HFFc6 (cell line): ENCODE measurements at places on chromosomes 6 and 20.

DNA sequence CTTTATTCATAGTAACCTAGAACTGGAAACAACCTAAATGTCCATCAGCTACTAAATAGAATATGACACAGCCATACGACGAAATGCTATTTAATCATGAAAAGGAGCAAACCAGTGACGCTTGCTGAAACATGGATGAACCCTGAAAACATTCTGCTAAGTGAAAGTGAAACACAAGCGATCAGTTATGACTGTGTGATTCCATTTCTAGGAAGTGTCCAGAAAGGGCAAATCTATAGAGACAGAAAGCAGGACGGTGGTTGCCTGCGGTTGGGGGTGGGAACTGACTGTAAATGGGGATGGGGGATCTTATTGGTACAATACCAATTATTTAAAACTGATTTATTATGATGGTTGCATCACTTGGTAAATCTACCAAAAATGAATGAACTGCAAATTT is 126.8 kb downstream of the IPCEF1 start:
- DNase-seq, result no peak

- no peak for DNase-seq
Measured at GRCh38 chr6:109050447-109051102, 44.1 kb downstream of the SESN1 start.

GRCh38 chr20:30815577-30816181 is 441.8 kb upstream of the DEFB115 start:
- no peak for DNase-seq

- no peak for DNase-seq
Measured at GRCh38 chr20:45796337-45797065, 4.7 kb downstream of the DNTTIP1 start.

DNA sequence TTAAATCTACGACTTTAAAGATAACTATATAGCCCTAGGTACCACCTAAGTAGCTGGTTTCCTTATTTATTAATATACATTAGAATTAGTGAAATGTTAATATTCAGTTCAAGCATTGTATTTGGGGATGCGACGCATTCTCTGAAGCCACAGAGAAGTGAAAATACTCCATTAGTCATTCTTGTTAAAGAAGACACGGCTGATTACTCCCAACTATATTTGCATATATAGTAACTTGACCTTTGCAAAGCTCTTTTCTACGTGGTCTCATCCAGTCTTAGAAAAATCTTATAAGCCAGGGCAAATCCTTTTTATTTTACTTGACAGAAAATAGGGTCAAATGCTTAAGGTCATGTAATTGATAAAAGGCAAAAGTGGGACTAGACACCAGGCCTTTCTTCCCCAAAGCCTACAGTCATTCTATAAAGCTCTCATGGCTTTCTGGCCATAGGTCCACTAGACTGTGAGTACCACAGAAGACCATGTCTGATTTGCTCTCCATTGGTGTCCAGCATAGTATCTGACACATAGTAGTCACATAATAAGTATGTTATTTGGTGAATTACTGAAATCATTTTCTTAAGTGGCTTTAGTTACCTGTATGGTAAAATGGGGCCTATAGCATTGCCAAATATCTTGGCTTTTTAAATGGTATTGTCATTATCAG is 11.3 kb downstream of the ZHX3 start:
- DNase-seq, result no peak

DNA sequence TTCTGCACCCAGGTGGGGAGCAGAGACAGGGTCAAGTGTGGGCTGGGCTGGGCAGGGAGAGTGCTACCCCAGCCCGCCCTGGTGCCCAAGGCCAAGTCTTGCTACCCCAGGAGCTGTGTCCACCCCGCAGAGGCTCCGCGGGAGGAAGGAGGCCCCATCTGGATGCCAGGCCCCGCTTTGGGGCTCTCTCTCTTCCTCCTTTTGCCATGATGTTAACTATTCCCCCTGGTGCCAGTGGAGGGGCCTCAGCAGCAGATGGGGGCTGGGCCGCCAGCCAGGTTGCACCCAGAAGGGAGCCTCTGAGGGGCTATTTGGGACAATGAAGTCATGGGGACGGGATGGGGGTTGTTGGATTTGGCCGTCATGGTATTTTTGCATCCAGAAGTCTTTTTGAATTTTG is 9.3 kb downstream of the SLC17A9 start:
- no peak for DNase-seq
